Fibroblast of mammary gland (primary cell): ENCODE measurements at places on chromosomes 3 and 15.

DNA sequence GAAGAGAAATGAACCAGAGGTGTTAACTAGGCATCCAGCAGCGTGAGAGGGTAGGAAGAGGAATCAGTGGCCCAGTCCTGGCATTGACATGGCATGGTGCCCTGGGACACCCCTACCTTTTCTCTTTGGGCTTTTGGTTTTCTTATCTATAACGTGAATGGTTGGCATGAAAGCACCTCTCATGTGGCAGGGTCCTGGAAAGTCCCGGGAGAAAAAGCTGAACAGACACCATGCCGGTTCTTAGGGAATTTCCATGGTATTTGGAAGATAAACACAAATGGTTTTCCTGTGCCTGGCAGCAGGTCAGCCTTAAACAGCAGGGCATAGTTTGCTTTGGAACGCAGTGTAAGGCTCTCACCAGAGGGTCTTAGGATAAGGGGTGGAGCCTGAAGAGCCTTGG lies 15.4 kb downstream of the ARNT2 start:
- no peak for DNase-seq

DNA sequence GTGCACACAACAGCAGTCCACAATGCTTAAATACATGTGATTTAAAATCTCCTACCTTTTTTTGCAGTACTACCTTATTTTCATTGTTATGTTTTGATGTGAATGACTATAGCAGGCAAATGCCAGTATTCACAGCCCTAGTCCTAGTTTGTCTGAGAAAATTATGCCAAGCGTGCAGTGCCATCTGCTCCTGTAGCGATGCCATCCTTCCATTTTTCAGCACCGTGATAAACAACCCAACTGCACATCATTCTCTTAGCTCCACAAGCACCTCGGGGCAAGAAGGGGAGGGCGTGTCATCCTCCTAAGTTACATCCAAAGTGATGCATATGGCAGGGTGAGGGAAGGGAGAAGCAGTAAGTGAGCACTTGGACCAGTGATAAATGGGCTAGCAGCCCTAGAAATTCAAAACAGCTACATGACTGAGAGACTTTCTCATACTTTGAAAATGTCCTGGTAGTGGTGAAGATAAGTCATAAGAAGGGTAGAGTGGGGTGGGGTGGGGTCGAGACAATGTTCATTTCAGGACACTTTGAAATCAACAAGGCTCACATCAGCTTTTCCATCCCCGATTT lies 198.8 kb downstream of the LSAMP start:
- no peak for DNase-seq

DNA sequence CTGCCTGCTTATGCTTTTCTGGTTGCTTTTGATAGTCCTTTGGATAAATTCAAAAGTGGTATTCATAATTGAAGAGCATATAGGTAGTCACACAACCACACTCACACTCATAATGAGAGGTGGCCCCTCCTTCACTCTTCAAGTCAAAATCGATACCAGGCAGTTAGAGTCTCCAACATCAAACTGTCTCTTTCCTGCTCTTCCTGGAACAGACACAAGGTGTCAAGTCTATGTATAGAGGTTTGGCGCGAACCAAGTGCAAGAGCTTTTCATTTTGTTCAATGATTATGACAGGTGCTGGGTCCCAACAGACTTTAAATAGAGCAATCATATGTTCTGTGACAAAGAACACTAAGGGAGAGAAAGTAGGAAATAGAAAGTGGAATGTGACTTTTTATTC lies 29.9 kb upstream of the RGMA start:
- DNase-seq = no peak

GRCh38 chr15:70437882-70438451 lies 325.4 kb downstream of the UACA start:
- peak; percentile 20 for DNase-seq

DNA sequence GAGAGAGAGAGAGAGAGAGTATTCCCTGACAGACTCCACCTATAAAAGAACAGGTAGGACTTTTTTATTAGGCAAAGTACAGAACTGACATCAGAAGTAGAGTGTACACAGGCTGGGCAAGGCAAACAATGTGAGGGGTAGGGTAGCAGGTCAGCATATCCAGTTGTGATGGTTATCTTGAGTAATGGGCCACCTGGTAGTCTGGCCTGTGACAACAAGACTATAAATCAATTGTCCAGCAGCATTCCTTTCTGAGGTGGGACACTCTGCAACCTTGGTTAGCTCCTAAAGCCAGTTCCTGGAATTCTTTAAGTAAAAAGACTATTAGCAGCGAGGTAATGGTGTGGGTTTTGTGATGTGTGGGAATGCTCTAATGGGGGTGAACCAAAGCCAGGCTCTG lies 14.9 kb upstream of the TMCC1 start:
- no peak for DNase-seq
